ENCODE measurements at places on chromosomes 5 and 9.

DNA sequence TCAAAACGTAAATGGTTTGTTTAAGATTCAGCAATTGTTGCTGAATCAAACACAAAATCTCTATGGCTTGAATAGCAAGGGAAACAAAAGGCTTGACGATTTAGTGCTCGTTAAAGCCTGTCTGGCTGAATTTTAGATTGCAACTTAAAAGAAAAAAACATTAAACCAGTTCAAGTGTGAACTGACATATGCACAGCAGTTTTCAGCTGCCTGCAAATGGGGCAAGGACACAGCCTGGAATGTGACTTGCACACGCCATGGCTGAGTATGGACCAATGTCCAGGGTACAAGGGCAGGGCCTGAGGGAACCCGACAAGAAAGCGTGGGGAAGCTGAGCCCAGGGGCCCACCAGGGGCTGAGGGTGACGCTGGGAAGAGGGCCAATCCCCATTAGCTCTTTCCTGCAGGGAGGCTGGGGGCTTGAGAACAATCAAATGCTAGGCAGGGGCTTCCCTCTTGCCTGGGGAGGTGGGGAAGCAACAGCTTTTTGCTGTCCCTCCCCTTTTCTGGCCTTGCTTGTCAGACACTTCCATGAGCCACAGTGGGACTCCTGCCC lies 89.6 kb upstream of the LRRTM2 start:
- DNase-seq, result no peak

DNA sequence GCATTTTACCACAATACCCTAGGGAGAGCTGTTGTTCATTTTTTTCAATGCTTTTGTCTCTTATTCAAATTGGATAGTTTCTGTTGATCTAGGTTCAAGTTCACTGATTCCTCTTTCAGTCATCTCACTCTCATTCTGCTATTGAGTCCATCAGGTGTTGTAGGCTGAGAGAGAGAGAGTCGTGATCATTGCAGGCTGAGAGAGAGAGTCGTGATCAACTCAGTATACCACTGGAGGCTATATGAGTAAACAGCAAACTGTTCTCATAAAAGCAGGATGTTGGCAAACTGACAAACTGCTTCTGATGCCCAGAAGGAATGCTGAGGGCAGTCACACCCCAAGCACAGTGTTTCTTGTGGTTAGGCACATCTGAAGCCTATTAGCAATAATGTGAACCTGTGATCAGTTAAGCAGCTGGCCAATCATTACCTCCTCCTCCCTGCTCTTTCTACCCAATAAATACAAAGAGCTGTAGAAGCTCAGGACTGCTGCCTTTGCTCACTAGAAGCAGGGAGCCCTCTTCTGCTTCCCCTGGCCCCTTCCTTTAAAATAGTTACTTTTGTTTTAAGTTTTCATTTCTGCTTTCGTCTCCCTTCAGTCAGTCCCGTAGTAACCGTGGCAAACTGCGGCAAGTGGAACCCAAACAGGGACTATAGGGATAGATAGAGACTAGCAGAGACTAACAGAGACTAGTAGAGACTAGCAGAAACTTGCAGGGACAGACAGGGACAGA lies 476.1 kb upstream of the ACO1 start:
- peak; percentile 8 for DNase-seq

GRCh38 chr9:27425827-27426510 lies 98.1 kb upstream of the IFNK start:
- no peak for DNase-seq

GRCh38 chr5:140868721-140869554 lies at the start of gene PCDHA11:
Gene PCDHA11 (plus strand): TSS chr5:140868957. CDS start chr5:140869104, 147 bp downstream.
- DNase-seq, result peak; percentile 12

- no peak for DNase-seq
These were observed 89.5 kb downstream of the CDH10 start for GRCh38 chr5:24555229-24555628.

DNA sequence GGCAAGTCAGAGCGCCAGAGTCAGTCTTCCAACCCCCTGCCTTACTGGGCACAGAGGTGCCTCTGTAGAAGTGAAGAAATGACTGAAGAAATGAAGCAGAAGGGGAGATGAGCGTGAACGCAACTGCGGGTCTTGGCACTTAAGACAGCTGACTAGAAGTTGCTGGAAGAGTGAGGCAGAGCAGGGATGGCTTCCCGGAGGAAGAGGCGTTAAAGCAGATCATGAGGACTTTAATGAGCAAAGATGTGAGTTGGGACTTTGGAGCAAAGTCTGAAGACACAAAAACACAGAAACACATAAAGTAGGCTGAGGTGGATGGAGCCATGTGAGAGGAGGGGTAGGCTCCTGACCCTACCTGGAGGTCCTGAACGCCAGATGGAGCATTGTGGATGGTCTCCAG lies 7.2 kb downstream of the AQP3 start:
- no peak for DNase-seq

Measured in fibroblast of mammary gland (primary cell).